Type B pancreatic cell (in vitro differentiated cells): ENCODE measurements at places on chromosomes 7 and 10.

DNA sequence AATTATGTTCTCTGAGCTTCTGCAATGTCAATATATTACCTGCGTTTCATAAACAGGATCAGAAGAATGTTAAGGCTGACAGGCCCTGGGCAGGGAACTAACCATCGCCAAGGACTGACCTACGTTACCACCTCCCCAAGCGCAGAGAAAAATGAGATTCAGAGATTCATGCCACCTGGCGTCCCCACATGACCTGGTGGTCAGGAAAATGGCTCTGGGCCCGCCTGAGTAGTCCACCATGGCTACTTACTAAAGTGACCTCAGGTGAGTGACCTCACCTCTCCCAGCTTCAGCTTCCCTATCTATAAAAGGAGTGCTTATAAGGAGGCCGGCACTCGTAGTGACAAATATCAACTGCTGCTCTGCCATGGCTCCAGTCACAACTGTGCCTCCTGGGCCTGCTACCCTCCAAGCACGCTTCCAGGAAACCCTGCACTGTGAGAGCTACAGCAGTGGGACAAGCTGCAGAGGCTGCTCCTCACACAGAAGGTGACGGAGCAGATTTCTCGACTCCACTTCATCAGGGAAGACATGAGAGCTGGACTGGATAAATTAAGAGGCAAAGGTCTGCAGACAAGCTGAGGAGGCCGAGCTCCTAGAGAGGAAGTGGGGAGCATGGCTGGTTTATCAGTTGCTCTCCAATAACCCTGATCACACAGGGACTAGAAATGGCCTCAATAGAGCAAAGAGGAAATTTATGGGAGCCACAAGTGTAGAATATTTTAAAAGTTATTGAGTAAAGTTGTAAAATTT, 103.0 kb downstream of the RNF216 start:
- peaks cover 42% of the 10 kb centered on the region for H3K4me1 ChIP-seq
- H3K4me3 ChIP-seq = no peak overlapping the region
- H3K27ac ChIP-seq = peak overlapping the region; percentile 52
- no peaks in the 10 kb centered on the region for H3K27me3 ChIP-seq

DNA sequence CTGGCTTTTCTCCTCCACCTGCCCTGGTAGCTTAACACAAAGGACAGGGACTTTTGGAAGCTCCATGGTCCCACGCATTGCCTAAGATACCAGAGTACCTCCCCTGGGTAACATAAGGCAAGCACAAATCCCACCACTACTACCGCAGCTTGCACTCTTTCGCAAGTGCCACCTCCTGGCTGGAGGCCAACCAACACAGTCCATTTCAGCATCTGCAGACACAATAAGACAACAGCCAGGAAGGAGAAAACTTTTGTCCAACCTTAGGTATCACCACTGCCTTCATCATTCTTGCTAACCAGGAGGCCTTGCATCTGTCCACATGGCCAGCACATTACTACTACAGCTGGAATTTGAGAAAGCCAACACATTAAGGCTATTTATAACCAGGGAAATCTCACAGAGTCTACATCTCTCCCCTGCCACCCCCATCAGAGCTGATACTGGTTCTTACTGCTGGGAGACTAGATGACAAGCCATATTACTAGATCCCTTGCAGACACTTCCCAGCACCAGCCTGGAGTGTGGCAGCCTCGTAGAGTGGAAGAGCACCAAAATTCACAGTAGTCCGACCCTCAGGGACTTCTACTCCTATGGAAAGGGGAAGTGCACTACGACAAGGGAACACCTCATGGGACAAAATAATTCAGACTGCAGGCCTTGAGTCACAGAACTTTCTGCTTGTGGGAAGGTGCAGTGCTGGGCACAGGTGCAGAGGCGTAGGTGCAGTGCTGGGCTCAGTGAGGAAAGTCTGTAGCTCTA, 39.8 kb upstream of the CDK13 start:
- H3K27me3 ChIP-seq = no peaks in the 10 kb centered on the region
- no peaks in the 10 kb centered on the region for H3K36me3 ChIP-seq
- no peak for DNase-seq
- no peaks in the 10 kb centered on the region for H3K4me1 ChIP-seq
- no peak overlapping the region for H3K27ac ChIP-seq

- H3K4me1 ChIP-seq = no peaks in the 10 kb centered on the region
- H3K4me3 ChIP-seq = no peak overlapping the region
- H3K27ac ChIP-seq = no peak overlapping the region
- H3K36me3 ChIP-seq = peaks cover 5% of the 10 kb centered on the region
These were observed 655.0 kb downstream of the SDK1 start for GRCh38 chr7:3955751-3956696.

DNA sequence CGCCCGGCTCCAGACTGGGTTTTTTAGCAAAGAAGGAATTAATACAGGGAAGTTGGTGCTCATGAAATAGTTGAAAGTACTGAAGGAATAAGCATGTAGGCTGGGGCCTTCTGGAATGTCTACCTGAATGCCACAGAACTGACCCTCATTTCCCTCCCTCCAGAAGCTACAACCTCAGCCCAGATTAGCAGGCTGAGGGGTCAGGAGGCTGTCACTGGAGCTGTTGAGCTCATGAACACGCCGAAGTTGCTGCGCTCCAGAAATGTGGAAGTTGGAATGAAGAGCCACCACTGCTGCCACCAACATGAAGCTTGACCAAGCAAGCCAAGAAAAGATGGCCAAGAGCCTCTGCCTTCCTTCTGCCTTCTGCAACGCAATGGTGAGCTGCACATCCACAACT, 52.2 kb upstream of the KMT2E start:
- no peak overlapping the region for H3K27ac ChIP-seq
- no peak for DNase-seq
- H3K36me3 ChIP-seq = no peaks in the 10 kb centered on the region
- no peaks in the 10 kb centered on the region for H3K27me3 ChIP-seq

DNA sequence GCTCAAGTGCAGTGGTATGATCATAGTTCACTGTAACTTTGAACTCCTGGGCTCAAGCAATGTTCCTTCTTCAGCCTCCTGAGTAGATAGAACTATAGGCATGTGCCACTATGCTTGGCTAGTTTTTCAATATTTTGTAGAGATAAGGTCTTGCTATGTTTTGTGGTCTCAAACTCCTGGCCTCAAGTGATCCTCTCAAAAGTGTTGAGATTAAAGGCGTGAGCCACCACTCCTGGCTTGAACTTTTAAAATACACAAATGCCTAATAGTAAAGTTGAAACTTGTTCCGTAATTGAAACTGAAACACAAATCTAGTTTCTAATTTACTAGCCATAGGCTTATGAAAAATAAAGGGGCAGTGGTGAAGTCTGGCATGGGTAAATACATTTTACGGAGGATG, 65.7 kb downstream of the AP3M1 start:
- DNase-seq = no peak
- peaks cover 25% of the 10 kb centered on the region for H3K36me3 ChIP-seq
- H3K4me3 ChIP-seq = no peak overlapping the region
- peaks cover 8% of the 10 kb centered on the region for H3K4me1 ChIP-seq
- no peak overlapping the region for H3K27ac ChIP-seq
- H3K27me3 ChIP-seq = no peaks in the 10 kb centered on the region

DNA sequence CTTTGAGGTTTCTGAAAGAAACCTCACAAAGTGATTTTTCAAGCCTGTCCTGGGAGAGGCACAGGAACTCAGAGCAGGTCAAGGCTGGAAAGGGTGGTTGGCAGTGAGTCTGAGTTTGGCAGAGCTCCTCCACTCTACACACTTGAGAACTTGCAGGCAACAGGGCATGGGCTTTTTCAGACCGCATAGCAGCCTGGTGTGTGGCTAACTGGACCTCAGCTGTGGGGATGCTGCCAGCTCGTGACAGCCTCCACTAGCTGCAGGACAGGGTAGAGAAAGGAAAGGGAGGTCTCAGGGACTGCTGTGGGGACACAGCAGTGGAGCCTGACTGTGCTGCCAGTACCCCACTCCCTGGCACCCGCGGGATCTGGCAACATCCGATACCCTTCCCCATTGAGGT, 2.6 kb downstream of the CDHR1 start:
- no peaks in the 10 kb centered on the region for H3K4me1 ChIP-seq
- no peaks in the 10 kb centered on the region for H3K36me3 ChIP-seq
- H3K27ac ChIP-seq = no peak overlapping the region
- no peak overlapping the region for H3K4me3 ChIP-seq
- DNase-seq = no peak
- peaks cover 81% of the 10 kb centered on the region for H3K27me3 ChIP-seq
